ENCODE measurements at places on chromosomes 3 and 15. TPM values are rescaled to one million over a fixed set of nuclear protein-coding genes. Genes with fewer than 3 reads are reported as not detected.

Gene PPM1M
- 5.1 TPM for total RNA-seq

Gene GHSR
- not detected for total RNA-seq

Gene BCL2A1
- total RNA-seq: 11.4 TPM

Gene C3orf22
- not detected for total RNA-seq

Gene CLDN18
- total RNA-seq: not detected

Gene CCDC191
- 1.8 TPM for total RNA-seq

Gene NR2F2
- total RNA-seq: 24.3 TPM

Gene ANKUB1
- not detected for total RNA-seq

Gene RHCG
- 41.2 TPM for total RNA-seq

Gene SEMA7A
- 2.0 TPM for total RNA-seq
